ENCODE measurements at places on chromosomes 2 and 18.

GRCh38 chr2:130370490-130370889, 14.6 kb downstream of the PTPN18 start:
- DNase-seq, result peak; percentile 13

DNA sequence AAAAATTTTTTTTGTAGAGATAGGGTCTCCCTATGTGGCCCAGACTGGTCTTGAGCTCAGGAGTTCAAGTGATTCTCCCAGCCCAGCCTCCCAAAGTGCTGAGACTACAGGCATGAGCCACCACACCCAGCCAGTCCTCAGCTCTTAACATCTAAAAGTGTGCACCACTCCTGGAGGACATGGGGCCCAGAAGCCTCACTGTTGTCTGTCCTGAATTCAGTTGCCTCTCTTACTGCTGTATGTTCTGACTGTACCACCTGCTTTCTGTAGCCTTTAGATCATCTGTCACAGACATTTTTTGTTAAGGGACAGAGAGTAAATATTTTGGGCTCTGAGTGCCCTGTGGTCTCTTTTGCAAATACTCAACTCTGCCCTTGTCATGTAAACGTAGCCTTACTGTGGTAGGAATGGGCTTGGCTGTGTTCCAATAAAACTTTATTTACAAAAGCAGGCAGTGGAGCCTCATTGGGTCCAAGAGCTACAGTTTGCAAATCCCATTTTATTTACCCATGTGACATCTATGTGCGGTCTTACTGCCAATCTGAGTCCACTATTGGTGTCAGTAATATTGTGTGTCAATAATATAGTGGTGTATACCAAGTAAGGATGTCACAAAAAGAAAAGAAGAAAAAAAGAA, 38.1 kb downstream of the TMEM37 start:
- peak; percentile 94 for DNase-seq

DNA sequence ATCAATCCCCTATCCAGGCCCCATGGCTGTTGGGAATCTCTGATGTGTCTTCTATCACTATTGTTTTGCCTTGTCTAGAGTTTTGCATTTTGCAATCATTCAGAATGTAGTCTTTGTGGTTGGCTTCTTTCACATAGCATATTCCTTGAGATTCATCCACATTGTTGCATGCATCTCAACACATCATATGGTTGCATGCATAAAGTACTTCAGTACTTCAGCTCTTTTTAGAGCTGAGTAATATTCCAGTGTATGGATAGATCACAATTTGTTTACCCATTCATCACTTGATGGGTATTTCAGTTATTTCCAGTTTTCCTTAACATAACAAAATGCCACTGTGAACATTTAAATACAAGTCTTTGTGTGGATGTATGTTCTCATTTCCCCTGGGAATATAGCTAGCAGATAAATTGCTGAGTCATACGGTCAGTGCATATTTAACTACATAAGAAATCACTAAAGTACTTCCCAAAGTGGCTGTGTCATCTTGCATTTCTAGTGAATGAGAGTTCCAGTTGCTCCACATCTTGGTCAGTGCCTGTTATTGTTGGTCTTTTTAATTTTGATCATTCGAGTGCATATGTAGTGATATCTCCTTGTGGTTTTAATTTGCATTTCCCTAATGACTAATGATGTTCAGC, 138.8 kb downstream of the BCL11A start:
- no peak for DNase-seq

DNA sequence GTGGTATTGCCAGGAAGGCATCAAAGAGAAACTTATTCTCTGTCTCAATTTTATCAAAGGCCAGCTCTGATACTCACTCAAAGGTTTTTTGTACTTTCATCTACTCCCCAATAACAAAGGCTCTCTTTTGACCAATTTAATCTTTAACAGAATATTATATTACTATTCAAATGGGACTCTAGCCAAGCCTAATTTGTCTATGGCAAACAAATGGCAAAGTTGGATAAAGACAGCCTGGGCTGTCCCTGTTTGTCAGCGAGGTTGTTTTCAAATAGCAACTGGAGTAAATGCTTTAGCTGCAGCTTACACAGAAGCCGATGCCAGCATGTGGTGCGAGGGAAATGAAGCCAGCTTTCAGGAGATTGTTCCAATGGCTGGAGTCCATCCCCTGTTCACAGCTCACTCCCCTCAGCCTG, 80.1 kb upstream of the CTNNA2 start:
- no peak for DNase-seq

- peak; percentile 68 for DNase-seq
Measured at GRCh38 chr2:11701751-11702301, 31.8 kb upstream of the NTSR2 start.

DNA sequence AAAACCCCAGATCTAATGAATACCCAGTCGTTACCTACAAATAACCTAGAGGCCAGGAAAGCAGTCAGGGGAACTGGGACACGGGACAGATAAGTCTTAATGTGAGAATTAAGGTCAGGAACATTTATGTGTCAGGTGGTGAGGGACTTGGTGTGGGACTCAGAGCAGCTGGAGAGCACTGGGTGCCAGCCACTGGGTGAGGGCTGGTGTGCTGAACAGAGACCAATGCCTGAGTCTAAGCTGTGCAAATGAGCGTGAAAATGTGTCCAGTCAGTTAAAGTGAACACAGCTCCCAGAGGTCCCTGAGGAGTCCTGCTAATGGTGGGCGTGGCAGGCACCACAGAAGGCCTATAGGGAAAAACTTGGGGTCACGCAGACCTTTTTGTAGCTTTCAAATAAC, 225.9 kb downstream of the C1D start:
- DNase-seq, result no peak

DNA sequence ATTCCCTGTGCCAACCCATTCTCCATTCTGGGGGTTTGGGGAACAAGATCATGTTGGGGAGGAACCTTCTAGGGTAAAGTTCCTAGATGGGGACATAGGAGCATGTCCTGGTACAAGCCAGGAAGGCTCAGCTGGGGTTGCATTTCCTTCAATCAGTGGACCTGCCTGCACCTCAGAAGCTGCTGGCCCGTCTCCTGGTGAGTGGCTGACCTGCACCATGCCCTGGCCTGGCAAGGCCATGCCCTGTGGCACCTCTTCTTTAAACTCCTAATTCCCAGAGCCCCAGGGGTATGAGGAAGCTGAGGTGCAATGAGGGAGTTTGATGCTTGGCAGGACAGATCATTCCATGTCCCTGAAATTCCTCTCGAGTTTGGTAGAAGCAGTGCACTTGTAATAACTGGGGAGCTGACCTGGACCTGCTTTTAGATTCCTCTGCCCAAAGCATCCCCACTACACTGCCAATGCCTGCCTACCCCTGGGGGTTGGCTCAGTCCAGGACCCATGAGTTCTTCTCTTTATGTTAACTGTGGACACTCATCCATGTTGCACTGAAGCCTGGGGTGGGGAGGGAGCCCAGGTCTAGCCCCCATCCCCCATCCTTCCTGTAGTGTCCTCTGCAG, 25.3 kb downstream of the MROH2A start:
- DNase-seq, result no peak

DNA sequence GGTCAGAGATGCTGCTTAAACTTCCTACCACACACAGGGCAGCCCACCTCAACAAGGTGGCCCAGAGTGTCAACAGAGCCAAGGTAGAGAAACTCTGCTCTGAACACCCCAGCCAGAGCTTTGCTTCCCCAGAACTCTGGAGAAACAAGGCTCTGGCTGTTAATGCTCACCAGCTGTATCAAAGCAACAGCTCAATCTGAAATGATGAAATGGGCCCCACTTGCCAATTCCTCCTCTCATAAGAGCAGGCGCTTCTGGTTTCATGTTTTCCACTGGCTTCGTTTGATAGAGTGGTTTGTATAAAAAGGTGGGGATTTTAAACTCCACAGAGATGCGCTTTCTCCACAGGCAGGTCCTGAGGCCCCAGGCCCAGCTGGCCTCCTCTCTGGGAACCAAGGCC, 60.9 kb upstream of the TFCP2L1 start:
- no peak for DNase-seq

GRCh38 chr18:3062798-3063680, 50.1 kb upstream of the LPIN2 start:
- peak; percentile 27 for DNase-seq
